ENCODE measurements at places on chromosomes 5 and 9.

DNA sequence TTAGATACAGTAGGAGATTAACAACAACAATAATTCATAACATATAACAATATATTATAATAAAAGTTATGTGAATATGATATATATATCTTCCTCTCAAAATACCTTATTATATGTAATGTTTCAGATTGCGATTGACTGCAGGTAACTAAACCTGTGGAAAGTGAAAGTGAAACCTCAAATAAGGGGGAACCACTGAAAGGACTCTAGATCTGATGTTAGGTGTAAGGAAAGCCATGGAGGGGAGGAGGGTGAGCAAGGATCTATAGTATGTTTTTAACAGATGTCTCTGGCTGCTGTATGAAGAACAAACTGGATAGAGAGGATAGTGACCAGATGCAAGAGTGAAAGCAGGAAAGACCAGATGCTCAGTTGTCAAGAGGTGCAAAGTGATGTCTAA is 5.8 kb upstream of the FSTL4 start:
- DNase-seq, result no peak

DNA sequence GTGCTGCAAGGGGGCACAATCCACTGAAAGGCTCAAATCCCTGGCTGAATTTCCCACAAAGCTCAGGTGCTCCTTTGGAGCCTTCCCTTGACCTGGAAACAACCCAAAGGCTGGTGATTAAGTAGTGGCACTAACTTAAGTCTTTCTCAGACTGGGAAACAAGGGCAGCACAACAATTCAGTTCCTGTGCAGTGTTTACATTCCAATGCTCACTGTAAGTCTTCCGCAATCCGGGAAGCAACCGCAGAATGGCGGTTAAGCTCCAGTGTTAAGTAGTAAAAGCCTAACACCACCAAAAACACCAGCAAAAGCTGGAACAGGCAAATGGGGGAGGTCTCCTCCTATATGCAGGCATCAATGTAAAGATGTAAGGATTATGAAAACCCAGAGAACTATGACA is 117.2 kb downstream of the TRPM3 start:
- no peak for DNase-seq

DNA sequence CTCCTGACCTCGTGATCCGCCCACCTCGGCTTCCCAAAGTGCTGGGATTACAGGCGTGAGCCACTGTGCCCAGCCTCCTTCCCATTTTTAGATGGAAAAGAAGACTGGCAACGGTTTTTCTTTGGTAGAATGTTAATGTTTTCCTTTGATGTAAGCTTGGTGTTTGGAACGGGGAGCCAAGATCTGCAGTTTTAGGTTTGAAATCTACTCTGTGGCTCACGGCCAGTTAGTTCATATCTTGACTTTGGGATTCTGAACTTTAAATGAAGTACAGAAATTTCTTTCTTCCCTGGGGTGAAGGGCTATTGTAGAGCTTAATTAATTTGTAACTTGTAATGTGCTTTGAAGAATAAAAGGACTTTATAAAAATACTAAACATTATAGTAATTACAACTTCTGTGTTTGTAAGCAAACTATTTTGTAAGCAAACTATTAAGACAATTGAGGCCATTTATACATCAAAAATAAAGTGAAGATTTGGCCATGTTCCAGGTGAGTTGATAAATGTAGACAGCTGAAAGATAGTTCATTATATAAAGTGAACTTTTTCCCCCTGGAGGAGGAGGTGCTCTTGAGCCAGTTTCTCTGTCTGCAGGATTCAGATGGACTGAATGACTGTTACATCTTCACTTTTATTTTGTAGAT is 117.1 kb upstream of the TUT7 start:
- DNase-seq, result no peak

GRCh38 chr5:140311011-140311467 is 8.1 kb upstream of the PFDN1 start:
- DNase-seq, result no peak

- DNase-seq, result no peak
These were observed 113.2 kb downstream of the UNC13B start for GRCh38 chr9:35274993-35275392.

DNA sequence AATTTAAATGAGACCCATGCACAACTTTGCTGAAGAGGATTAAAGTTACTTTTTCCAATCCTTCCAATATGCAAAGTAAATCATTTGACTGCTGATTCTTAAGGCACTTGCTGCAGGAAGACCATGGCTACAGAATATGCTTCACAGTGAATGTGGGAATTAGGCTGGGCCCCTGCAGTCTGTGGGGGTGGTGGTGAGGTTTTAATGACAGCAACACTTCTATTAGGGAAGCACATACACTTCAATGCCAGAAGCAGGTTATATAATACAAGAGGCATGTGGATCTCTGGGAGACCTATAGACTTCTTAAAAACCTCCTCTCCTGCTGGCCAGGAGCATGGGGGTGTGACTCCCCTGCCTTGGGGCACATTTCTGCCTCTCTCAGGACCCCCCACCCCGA is 124.5 kb upstream of the KLF9 start:
- no peak for DNase-seq

DNA sequence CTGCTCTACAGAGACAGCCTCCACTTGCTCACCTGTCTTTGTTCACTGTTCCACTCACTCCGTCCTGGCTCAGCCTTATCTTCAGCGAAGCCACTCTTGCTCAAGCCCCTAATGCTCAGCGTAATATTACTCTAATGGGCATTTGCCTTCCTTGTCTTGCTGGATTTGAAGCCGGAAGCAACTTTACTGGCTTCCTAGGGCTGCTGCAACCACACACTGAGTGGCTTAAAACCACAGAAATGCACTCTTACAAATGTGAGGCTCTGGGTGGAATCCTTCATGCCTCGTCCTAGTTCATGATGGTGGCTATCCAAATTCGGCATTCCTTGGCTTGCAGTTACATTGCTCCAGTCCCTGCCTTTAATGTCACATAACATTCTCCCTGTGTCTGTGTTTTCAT is 85.5 kb upstream of the MARCHF11 start:
- no peak for DNase-seq

GRCh38 chr5:37640088-37640487 is 199.8 kb downstream of the GDNF start:
- DNase-seq, result no peak

DNA sequence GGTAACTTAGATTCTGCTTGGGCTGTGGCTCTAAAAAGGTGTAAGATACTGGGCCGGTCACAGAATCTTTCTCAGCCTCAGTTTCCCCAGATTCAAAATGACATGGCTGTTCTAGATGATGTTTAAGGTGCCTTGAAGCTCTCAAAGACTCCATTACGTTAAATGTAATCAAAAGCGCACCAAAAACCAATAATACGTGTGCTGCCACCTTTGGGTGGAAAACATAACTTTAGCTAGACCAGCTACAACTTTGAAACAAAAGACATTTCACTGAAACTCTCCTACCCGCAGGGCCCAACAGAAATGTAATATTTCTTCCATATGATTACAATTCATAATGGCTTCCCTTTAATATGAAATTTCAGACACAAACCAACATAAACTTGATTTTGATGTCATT is 35.0 kb upstream of the PCSK5 start:
- no peak for DNase-seq

DNA sequence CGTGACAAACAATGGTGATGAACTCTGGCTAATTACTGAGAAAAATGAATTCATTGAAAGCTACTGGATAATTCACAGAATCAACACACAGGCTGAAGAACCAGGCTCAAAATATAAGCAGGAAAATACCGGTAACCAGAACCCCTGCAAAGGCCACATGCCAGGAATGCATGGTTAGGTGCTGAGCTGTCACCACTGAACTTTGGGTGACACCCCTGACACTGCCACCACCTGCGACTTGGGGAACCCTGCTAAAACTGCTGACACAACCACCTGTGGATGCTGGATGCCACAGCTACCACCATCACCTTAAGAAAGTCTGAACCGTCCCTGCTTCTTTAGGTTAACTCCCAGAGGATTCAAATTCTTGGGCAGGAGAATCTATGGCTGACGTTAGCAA is 72.0 kb upstream of the NR4A3 start:
- DNase-seq, result no peak

GRCh38 chr5:155229135-155229534 is 215.6 kb downstream of the KIF4B start:
- DNase-seq, result no peak

- DNase-seq, result peak; percentile 100
These were observed at the start of gene SEC16A for GRCh38 chr9:136482793-136483588. Gene SEC16A (minus strand): TSS chr9:136483040. CDS start chr9:136477615, 5,425 bp downstream.

DNA sequence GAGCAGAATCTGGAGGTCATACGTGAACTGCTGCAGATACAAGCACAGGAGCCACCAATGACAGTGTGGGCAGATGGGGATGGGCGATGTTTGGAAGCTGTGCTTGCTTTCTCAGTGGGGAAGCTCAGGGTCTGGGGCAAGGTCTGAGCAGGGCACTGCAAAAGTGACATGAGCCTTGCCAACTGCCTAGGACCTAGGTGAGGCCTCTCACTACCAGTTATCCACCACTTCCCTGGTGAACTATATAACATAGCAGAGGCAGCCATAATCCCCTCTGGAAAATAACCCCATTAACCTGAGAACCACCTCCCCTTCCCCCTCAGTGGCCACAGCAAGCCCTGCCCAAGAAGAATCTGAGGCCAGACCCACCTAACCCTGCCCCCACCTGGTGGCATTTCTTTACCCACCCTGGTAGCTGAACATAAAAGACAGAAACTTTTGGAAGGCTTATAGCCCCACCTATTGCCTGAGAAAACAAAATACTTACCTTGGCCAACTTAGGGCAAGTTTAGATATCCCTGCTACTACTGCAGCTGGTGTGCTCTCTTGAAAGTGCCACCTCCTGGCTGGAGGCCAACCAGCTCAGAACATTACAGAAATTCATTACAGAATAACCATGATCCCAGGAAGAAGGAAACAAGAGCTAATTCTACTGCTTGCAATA is 18.8 kb upstream of the SPEF2 start:
- no peak for DNase-seq

GRCh38 chr5:168432903-168433302 is 53.4 kb upstream of the RARS1 start:
- no peak for DNase-seq

- DNase-seq, result no peak
These were observed 27.1 kb upstream of the TEX10 start for GRCh38 chr9:100379862-100380261.

GRCh38 chr5:131393498-131393968 is 129.7 kb downstream of the CDC42SE2 start:
- DNase-seq, result no peak

DNA sequence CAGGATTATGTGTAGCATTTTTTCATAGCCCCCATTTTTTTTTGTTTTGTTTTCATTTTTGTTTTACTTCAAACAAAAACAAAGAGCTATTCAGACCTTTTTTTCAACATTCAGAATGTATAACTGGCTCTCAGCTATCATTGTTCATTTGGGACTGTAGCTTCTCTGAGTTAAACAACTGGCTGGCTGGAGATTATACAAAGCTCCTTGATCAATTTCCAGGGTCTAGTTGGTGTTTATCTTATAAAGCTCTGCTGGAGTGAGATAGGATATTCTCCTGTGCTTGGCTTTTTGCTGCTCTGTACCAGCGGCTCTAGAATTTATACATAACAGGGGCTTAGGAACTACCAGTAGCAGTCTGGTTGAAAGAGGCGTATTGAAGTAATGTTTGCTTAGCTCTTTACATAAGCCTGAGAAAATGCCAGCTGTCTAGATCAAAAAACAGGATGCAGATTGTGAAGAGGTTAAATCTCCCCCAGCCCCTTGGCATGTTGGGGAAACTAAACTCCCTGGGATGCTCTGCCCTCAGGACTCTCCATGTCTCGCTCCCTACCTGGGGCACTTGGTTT is 15.2 kb downstream of the GARNL3 start:
- DNase-seq, result no peak

- DNase-seq, result no peak
These were observed 111.7 kb upstream of the NUDT12 start for GRCh38 chr5:103674251-103674650.

DNA sequence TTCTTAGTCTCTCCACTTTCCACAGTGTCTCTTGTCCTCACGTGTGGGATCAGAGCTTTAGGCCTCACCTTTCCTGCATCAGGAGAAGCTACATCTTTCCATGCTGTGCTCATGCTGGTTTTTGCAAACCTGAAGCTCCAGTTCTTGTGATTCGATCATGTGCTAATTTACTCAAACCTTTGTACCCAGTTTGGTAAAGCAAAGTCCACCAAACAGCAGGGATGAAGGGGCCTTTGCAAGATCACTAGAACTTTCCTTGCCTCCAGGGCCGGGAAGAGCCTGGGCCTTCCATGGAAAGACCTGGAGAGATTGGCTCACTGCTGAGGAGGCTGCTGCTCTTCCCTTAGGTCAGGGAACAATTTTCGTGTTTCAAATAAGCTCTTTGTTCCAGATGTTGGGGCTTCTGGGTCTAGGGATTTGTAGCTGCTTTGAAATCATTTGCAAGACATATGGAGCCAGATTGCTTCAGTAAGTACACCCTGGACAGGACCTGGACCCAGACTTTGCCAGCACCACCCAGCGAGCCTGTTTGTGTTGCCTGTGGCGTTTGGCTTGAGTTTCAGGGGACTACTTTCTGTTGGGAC is 18.7 kb upstream of the SPATA31E1 start:
- no peak for DNase-seq

DNA sequence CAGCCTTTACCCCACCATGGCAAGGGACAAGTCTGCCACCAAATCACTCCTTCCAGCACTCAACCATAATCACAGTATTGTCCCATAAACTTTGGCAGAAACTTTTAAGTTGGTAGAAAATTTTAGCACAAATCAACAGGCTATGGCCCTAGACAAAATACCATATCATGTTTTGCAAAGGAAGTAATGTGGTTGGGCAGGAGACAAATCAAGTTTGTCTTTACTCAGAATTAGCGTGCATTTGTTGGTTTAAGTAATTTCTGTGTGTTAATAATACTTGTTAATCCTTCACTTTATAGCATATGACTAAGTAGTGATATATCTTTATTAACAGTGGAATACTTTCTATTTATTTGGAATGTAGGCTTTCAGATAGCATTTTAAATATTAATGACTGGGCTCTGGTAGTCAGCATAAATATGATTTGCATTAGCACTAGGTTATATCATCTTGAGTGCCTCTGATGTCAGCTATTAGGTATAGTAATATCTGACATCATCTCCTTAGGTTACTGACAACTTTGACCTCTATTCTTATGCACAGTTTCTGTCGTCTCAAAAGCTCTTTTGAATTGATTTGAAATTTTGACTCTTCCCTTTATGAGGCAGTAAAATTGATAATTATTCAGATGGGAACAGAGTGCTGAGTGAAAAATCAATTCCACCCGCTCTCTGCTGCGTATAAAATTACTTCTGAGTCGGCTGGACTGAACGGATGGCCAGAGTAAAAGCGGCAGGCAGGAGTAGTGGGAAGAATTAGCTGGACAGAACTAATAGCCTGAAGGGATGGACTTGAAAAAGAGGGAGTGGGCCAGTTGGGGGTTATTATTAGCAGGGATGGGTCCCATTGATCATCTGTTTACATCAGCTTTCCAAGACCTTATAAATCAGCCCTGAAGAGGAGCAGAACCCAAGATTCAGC is 40.1 kb upstream of the TLX3 start:
- no peak for DNase-seq

- peak; percentile 70 for DNase-seq
These were observed 193.1 kb upstream of the PTGER4 start for GRCh38 chr5:40486437-40487275.

All from activated CD8-positive, alpha-beta memory T cell treated with anti-CD3 and anti-CD28 coated beads for 24 hours (primary cell).